Activated CD8-positive, alpha-beta memory T cell treated with anti-CD3 and anti-CD28 coated beads for 1 hour (primary cell): ENCODE measurements at places on chromosomes 7 and 10.

DNA sequence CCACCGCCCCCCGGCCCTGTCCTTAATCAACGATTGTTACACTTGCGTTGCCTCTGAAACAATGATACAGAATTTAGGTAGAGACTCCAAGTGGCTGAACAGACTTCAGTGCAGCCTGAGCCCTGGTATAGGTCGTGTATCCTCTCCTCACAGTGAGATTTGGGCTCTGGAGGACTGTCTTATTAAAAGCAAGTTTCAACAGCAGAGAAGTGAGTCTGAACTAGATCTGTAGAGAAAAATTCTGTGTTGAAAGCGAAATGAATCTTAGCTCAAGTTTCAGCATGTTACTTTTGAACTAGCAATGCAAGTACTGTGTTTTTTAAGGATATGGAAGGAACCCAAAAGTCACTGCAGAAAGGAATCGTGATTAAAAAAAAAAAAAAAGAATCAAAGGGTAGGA, 103.1 kb downstream of the HOXA1 start:
- no peak for DNase-seq

- no peak for DNase-seq
Measured at GRCh38 chr10:14822879-14823755, 14.7 kb downstream of the CDNF start.

GRCh38 chr10:7819121-7819460, 786 bp downstream of the TAF3 start:
- no peak for DNase-seq

DNA sequence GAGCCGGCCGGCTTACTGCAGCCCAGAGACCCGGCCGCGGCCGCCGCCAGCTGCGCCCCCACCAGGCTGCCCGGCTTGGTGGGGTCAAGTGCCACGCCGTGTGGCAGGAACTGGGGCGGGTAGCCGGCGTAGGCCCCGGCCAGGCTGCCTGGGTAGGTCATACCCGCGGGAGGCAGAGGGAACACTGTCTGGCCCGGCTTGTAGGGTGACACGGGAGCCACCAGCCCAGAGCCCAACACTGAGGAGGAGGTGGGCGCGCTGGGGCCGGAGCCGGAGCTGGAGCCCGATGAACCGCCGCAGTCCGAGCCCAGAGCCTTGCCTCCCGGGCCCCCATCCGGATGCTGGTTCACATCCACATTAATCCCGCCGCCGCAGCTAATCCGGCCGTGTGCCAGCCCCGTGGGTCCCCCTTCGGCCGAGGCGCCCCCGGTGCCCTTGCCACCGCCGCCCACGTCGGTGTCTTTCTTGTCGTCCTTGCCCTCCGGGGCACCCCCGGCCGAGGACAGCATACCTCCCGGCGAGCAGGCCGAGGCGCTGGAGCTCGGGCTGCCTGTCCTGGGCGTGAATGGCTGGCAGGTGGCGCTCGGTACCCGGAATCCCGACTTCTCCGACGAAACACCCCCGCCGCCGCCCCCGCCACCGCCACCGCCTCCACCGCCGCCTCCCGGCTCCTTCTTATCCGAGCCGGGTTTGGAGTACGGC, 2.0 kb downstream of the ZNF503 start:
- no peak for DNase-seq

DNA sequence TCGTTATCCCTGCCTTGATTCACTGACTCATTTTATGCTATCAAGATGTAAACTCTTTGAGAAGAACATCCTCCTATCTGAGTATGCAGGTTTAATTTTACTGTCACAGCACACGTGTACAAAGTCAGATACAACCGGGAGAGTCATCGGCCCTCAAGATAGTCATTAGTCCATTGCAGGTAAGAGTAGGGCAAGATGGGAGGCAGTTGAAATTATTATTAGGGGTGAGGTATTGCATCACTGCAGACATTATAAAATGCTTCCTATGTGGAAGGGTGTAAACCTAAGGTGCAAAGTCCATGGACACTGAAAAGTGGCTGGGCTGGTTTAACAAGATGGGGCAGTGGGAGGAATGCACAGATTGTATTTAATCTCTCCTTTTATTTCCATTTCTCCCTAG, 113.7 kb downstream of the ARL4A start:
- DNase-seq, result no peak

- no peak for DNase-seq
Measured at GRCh38 chr7:127946847-127947246, 84.4 kb downstream of the LRRC4 start.

DNA sequence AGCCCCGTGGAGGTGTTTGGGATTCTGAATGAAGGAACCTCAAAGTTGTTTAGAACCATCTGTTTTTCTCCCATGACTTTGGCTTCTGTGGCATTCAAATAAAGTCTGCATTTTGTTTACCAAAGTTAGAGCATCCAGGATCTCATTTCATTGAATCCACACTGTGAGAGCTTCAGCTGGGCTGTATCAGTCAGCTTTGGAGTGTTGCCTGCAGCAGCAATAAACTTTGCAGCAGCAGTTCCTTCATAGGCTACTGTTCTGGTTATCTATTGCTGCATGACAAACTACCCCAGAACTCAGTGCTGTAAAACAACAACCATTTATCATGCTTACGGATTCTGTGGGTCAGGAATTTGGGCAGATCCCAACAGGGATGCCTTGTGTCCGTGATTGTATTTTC, 1575.2 kb upstream of the LRRTM3 start:
- no peak for DNase-seq

- DNase-seq, result no peak
Measured at GRCh38 chr7:13442226-13442625, 547.2 kb downstream of the ETV1 start.

DNA sequence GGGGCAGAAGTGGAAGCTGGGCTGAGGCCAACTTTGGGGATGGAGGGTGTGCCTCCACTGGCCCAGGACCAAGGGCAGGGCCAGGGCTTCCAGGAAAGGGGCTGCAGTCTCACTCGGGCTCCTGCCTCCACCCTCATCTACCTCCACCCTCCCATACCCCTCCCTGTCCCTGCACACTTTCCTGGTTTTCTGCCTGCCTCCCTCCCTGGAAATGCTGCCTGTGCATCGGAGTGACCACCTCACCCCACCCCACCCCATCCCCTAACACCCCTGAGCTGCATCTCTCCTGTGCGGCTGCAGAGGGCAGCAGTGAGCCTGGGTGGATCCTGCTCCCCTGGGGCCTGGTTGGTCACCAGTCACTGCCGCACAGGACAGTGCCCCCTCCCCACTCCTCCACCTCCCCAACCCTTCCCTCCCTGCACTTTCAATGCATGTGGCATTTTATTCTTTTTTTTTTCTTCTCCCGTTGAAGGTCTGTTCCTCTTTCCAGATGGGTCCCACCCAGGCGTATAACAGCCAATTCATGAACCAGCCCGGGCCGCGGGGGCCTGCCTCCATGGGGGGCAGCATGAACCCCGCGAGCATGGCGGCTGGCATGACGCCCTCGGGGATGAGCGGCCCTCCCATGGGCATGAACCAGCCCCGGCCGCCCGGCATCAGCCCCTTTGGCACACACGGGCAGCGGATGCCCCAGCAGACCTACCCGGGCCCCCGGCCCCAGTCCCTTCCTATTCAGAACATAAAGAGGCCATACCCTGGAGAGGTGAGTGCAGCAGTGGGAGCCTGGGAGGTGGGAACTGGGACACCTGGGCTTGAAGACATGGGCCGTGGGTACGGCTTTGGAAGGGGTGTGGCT, 54.1 kb upstream of the PPIF start:
- DNase-seq, result no peak

DNA sequence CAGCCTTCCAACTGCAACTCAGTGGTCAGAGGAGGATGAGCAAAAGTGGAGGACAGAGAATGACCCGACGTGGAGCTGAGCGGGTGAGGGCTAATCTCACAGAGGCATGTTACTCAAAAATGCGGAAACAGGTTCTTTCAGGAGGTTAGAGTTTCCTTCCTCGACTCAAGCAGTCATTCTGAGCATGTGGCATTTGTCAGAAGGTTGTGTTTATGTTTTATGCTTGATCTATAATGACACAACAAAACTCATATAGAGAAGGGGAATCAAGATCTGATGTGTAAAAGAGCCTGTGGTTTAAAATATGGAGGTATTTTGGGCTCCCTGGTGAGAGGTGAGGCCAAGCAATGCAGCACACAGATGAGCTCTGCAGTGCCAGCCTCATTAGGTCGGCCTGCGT, 311.4 kb downstream of the ADARB2 start:
- DNase-seq, result no peak

DNA sequence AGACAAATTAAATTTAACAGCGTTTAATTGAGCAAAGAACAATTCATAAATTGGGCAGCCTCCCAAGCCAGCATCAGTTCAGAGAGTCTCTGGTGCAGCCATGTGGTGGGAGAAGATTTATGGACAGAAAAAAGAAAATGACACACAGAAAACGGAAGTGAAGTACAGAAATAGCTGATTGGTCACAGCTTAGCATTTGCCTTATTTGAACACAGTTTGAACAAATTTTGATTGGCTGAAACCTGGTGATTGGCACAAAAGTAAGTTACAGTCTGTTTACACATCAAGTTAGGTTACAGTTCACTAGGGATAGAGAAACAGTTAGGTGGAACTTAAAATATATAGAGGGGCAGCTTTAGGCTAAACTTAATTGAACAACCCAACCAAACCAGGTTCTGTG, 720.1 kb downstream of the TYW1 start:
- DNase-seq, result no peak

- DNase-seq, result peak; percentile 8
Measured at GRCh38 chr7:43764039-43764761, 5.7 kb downstream of the BLVRA start.

DNA sequence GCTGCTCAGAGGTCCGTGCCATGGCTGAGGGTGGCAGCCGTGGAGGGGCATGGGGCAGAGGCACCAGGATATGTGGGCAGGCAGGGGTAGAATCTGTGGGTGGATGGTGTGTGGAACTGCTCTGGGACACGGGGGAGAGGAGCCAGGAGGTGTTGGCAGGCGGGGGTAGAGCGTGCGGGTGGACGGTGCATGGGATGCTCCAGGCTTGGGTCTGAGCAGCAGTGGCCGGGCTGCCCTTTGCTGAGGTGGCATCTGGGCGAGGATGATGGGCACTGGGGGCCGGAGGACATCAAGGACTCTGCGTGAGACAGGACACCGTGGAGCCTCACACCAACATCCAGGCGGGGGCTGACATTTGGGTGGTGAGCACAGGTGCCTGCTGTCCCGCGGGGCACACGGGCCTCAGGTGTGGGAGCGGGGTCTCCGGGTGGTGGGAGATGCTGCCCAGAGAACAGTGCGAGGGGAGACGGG, 46.2 kb downstream of the JAKMIP3 start:
- DNase-seq, result no peak

DNA sequence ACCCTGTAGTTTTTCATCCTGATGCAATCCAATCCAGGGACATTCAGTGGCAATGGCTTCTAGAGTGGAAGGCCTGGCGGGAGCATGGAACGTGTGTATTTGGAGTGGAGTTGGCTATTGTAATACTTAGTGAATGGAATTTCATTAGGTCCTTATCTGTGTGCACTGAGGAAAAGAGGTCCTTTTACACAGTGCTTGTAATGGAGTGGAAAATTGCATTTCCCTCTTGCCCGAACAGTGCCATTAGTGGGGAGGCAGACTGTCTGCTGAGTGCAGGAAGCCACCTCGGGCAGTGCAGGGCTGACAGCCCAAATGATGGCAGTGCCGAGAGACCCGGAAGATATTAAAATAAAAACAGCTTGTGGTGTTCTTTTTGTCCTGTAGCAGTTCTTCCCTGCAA, 786.6 kb downstream of the LRMDA start:
- no peak for DNase-seq

GRCh38 chr7:27196287-27196767, 3.6 kb downstream of the HOXA13 start:
- peak; percentile 71 for DNase-seq

GRCh38 chr7:157301610-157302120, 35.1 kb upstream of the DNAJB6 start:
- DNase-seq, result no peak

- no peak for DNase-seq
Measured at GRCh38 chr7:90946730-90947501, 317.3 kb upstream of the FZD1 start.

DNA sequence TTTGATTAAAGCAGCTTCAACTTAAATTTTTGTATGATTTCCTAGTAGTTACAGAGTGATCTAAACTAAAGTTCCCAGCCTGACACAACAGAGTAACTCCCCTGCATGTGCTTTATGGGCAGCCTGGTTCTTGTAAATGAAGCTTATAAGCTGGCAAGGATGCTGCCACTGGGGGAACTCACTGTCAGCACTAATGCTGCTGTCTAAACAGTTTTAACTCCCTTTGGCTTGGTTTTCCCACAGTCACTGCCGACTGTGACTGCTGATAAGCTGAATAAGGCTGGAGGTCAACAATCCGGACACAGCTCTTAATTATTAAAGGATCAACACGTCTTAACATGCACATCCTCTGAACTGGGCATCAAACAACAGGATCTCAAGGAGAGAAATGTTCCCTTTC, 130.1 kb downstream of the OTUD1 start:
- DNase-seq, result no peak

DNA sequence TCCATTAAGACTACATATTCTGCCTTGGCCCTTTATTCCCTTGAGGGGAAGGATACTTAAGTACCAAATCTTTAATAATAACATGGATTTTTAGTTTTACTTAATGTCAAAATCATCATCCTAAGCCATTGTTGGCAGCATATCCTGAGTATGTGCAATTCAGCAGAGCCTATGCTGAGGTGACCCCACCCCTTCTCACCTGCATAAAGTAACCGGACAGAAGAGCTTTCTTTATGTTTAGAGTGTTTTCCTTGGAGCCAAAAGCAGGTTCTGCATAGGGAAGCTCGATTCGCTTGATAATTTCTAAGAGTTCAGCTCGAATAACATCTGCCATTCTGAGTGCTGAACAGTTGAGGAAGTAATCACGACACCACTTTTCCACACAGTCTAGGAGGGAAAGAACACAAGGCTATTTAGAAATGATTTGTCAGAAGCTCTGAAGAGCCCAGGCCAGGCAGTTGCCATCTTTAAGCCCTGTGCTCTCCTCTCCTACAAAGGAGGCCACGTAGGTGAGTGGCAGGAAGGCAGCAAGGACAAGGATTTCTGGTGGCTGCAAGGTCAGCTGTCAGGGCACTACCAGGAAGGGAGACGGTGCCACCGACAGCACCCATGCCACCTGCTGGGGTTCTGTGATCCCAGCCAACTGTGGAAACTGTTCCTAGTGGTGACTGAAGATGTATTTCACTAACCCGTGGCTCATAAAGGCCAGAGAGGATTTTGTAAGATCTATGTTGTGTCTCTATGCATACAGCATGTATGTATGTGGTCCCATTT, 15.6 kb downstream of the BCCIP start:
- no peak for DNase-seq

DNA sequence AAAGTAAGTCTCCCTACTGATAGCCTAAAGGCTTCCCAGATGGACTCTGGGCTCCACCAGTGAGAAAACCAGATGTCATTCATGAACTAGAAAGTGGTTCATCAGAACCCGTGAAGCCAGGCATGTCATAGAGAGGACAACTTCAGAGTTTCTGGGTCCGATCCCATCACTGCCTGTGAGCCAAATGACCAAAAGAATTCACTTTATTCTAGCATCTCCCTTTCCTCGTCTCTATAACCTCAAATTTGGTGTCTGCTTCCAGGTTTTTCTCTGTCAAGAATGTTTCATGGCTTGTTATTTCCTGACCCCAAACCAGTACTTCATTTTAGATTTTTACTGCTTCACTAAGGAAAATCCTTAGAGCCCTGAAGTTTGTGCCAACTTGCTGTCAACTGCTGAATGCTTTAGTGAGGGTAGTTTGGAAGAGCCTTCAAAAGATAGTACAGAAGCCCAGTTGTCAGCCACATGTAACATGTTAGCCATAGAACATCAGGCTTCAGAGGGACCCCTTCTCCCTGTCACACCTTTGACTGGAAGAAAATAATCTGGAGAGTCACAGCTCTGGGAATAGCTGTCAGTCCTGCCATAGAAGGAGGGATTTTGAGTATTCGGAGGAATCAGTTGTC, 34.0 kb downstream of the ITGB8 start:
- DNase-seq, result no peak

GRCh38 chr10:89022734-89023133, 32.1 kb downstream of the FAS start:
- DNase-seq, result no peak
